ENCODE measurements at places on chromosomes 7 and 10. TPM values are rescaled to one million over a fixed set of nuclear protein-coding genes. Genes with fewer than 3 reads are reported as not detected.

Gene WNT2
- polyA plus RNA-seq, result not detected

Gene PAPSS2
- 0.24 TPM for polyA plus RNA-seq

Gene C10orf105
- 0.11 TPM for polyA plus RNA-seq

Gene CFAP70
- polyA plus RNA-seq, result 5.8 TPM

Gene CLIP2
- polyA plus RNA-seq, result 25.7 TPM

Gene HOXA5
- not detected for polyA plus RNA-seq

Gene SEC24C
- polyA plus RNA-seq, result 43.0 TPM

Gene PLAC9
- polyA plus RNA-seq, result not detected

Gene MUC12
- polyA plus RNA-seq, result not detected

Gene PRF1
- polyA plus RNA-seq, result not detected

Gene MAD1L1
- 31.4 TPM for polyA plus RNA-seq

Gene PARD3
- polyA plus RNA-seq, result 12.4 TPM

Gene PKD1L1
- polyA plus RNA-seq, result 0.28 TPM

Gene CUZD1
- not detected for polyA plus RNA-seq

Gene NXPH1
- polyA plus RNA-seq, result 24.9 TPM

Gene GPR15LG
- polyA plus RNA-seq, result not detected

Gene SCD
- 85.0 TPM for polyA plus RNA-seq

Gene TRIM4
- not detected for polyA plus RNA-seq

Gene GPR158
- 2.1 TPM for polyA plus RNA-seq

Gene CYP2C9
- not detected for polyA plus RNA-seq

All from neural cell (in vitro differentiated cells).